Stimulated activated CD8-positive, alpha-beta memory T cell treated with anti-CD3 and anti-CD28 coated beads, Interleukin-7, amount 100 ng/mL, for 4 hours (primary cell): ENCODE measurements at places on chromosomes 1 and 21.

DNA sequence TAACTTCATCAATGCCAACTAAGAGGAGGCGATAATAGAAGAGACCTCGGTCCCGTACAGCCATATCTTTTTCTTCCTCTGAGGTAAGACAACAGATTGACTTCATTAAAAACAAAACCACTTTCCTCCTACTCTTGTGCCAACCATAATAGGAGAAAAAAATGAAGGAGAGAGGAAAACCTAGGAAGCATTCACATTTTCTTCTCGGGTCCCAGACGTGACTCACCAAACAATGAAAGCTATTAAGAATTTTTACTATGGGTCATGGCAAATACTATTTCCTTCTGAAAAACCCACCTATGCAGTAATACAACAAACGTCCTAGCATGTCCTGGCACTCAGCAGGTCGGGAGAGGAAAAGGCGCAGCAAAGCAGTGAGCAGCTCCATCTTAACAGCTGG lies 8.6 kb upstream of the BCL2L15 start:
- no peak for DNase-seq

DNA sequence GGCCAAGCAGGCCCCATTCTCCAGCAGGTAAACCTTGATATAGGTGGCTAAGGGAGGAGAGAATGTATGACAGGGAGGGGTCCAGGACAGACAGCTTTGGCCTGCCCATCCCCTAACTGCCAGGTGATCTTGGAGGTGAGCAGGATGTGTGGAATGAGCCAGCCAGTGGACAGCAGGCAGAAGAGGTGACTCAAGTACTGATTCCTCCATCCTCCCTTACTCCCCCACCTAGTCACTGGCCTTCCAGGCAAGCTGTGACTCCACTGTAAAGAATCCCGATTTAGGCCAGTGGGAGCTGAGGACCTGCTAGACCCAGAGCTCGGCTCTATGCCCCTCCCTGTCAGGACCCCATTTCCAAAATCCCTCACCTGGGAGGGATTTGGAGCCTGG lies 36.6 kb downstream of the RIMS3 start:
- DNase-seq: no peak

DNA sequence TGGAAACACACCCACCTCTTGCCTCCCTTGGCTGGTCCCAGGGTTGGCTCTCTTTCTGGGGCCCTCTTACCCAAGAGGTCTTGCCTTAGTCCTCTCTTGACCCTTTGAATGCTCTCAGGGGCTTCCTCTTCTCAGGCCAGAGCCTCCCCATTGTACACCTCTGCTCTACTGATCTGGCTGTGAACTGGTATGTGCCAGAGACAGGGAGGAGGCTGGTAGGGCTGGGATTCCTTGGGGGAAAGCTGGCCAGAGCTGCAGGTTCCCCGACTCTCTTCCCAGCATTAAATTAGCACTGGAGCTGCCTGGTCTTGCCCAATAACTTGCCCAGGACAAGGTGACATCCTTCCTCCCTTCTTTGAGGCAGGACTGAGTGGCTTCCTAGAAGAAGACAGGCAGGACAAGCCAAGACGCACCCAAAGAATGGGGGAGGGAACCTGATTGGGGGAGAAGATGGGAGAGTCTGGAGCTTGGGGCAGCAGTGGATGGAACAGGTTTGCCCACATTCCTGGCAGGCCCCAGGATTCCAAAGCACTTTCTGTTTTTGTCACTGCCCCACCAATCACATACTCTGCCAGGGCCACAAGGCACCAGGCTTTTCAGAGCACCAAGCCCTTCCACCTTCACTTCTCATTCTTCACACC lies 37.2 kb upstream of the CITED4 start:
- no peak for DNase-seq

GRCh38 chr1:174815474-174815908 lies 184.3 kb upstream of the CACYBP start:
- no peak for DNase-seq

DNA sequence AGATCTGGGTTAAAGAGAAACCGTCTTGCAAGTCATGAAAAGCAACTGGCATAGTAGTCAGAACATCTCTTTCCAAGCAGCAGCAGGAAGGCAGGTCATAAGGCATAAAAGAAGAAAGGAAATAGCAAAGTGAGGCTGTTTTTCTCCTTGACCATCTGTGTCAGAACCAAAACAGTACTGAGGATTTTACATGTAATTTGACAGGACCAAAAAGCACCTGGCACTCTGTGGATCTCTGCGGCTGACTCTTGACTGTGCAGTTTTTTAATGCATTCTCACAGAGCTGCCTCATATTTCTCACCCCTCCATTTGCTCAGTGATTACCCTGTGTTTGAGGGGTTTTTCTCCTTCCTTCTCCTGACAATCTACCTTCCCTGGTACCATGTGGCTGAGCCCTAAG lies 17.7 kb downstream of the TBX15 start:
- no peak for DNase-seq

DNA sequence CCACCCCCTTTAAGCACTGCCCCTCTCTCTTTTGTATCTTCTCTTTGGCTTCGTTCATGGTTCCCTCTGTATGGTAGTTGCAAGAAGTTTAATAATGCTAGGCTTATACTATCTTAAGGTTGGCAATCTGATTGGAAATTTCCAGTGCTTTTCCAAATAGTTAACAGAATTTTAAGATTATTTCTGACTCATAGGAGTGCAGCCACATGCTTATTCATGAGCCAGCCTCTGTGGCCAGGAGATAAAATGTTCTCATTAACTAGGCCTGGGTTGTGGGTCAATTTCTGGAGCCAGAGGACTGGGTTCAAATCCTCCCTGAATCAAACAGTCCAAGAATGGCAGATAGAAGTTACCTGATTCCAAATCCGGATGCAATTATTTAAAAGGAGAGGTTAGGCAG lies 103.1 kb downstream of the ATP6V1G3 start:
- no peak for DNase-seq

GRCh38 chr1:8431019-8431418 lies 113.1 kb downstream of the SLC45A1 start:
- no peak for DNase-seq

GRCh38 chr1:10728595-10729410 lies 67.6 kb downstream of the CASZ1 start:
- DNase-seq: no peak

DNA sequence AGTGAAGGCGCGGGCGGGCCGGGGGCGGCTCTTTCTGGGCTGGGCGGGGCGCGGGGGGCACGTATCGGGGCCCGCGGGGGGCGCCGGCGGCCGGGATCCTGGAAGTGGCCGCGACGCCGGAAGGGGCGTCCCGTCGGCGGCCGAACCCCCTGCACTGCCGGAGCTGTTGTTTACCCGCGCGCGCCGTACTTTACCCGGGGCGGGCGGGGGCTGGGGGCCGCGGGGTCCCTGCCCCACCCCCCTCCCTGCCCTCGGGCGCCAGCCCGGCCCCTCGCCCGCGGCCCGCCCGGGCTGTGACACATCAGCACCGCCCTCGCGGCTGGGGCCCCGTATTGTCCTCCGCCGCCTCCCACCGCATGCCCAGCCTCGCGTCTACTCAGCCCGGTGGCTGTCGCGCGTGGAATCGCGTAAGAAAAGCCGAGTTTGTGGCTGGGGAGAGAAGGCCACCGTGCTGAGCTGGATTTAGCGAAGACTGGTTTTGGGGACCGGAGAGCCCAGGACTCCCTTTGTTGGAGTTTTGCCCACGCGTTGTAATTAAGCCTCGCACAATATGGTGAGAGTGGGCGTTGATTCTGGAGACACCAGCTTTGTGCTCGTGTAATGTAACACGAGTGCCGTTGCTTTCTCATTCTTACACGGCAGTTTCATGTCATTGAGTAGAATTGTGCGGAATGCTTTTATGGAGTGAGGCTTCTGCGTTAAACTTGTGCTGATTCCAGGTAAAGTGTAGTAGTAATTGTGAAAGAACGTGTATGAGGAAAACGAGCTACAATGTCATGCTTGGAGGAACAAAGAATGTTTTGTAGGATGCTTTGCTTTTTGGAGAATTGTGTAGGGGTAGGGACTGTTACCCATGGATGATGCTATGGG lies 559 bp downstream of the BACH1 start:
- peak; percentile 75 for DNase-seq

DNA sequence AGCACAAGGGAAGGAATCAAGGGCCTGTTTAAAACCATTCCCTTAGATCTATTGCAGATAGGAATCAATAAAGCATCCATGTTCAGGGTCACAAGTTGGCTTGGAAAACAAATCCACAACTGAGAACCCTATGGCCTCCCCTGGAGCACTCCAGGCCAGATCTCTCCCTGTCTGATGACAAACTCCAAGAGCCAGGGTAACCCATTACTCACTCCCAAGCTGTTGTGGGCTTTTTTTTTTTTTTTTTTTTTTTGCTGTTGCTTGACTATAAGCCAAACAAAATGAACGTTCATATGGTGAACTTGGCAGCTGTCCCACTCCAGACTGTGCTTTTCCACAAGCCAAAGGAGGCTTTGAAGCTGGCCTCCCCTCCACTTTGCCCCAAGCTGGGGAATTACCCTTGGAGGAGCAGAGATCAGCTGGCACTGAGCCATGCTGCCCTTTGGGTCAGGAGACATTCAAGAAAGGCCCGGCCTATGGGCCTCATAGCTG lies 35.7 kb upstream of the VAV3 start:
- DNase-seq: no peak
